ENCODE measurements at places on chromosomes 12 and 14.
A peak's percentile ranks its signal among the peaks of the same experiment; 100 is the strongest.

DNA sequence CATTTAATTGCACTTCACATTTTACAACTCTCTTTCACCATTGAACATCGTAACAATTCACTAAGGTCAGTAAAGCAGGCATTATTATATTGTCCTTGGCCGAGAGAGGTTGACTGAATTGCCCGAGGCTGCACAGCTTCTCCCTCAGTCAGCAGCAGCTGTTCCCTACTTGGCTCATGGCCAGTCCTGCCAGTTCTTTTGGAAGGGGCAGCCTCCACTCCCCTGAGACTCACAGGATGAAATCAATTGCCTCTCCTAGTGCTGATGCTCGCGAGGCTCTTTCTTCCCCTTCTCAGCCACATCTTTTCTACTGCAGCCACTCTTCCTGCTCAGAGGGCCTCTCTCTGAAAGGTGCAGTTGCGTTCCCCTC is 79.9 kb upstream of the KCNA1 start:
- DNase-seq = no peak

- no peak for DNase-seq
Observed at GRCh38 chr12:43147878-43148277, 404.1 kb downstream of the ADAMTS20 start.

- no peak for DNase-seq
Observed at GRCh38 chr14:104659764-104660523, 29.5 kb upstream of the INF2 start.

DNA sequence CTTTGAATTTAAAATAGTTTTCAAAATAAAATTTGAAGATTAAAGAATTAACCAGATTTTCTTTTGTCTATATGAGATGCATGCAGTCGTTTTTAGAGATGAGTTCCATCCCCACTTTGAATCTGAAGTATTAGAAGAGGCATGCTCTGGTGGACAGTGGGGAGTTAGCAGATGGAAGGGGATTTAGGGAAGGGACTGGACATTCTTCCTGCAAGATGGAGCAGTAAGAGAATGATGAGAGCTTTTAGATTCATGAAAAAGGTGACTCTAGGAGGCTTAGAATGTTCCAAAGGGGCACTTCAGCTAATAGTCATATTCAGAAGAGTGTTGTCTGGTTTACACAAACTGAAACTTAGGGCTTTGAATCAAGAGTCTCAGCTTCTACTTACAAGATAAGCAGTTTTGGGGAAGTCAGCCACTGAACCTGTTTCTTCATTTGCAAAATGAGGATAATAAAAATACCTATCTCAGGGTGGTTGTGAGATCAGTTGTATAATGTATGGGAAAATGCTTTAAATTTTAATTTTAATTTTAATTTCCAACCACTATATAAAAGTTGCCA is 3.7 kb downstream of the ZBTB1 start:
- DNase-seq = no peak

DNA sequence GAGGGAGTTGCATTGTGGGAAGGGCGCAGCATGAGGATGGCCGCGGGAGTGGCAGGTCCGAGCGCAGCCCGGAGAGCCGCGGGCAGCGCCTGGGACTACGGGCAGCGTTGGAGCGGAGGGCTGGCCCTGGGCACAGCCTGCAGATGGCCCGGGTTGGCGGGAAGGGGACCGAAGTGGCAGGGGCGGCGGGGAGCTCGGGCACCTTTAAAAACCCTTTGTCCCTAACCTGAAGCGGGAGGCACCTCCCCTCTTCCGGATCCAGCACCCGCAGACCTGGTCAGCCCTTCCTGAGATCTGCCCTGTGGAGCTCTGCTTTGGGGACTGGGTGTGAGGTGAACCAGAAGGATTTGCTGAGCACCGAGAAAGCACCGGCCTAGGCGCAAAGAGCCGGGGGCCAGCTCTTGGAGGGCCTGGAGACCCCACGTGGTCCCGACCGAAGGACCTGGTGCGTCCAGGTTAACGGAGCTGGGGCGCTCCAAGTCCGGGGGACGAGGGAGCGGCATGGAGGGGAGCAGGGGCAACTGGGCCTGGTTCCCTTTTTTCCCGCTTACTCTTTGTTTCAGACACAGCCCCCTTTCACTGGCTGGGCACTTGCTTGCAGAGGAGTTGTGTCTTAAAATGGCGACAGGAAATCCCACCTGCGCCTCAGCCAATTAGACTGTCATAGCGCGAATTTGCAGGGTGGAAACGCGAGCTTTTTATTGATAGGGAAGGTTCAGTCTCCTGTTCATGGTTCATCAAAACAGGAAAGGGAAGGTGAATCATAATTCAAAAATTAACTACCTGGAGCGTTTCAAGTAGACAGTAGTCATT is 792 bp upstream of the SLC38A1 start:
- DNase-seq = peak; percentile 36

GRCh38 chr12:12331244-12331771 is 18.7 kb downstream of the MANSC1 start:
- peak; percentile 48 for DNase-seq

GRCh38 chr12:72368719-72369422 is 96.7 kb downstream of the TRHDE start:
- DNase-seq = no peak

- DNase-seq = no peak
Observed at GRCh38 chr14:93970965-93971634, 5.3 kb downstream of the ASB2 start.

GRCh38 chr12:57242691-57243454 is 8.1 kb downstream of the STAC3 start:
- peak; percentile 97 for DNase-seq

DNA sequence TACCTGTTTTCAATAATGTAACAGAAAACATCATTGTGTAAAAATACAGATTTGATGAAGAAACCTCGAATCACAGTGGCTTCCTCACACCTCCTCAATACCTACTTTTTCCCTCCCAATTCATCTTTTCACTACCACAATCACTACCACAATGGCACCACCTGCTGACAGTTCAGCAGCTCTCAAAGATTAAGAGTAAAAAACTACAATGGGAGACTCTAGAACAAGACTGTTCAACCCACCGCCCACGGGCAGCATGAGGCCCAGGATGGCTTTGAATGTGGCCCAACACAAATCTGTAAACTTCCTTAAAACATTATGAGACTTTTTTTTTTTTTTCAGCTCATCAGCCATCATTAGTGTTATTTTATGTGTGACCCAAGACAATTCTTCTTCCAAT is 15.2 kb downstream of the MED6 start:
- no peak for DNase-seq

DNA sequence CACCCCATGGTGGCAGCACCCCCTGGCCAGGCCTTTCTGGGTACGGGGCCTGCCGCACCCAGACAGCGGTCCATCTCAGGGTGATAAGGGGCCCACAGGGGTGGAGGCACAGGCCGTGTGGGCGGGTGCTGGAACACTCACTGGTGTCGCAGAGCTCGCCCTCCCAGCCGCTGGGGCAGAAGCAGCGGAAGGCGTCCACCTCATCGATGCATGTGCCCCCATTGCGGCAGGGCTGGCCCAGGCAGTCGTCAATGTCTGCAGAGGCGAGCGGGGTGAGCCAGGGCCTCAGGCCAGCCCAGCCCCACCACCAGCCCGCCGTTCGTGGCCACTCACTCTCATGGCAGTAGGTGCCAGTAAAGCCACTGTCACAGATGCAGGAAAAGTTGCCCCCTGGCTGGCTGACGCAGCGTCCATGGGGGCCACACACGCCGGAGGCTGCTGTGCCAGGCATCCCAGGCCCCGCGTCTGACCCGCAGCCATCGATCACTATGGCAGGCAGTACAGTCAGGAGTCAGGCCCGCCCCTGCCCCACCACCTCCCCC is 19.9 kb downstream of the JAG2 start:
- DNase-seq = no peak
